AG08396 (cell line): ENCODE measurements at places on chromosomes 6 and 20.

- DNase-seq, result no peak
These were observed 13.4 kb downstream of the BAG6 start for GRCh38 chr6:31639043-31639442.

- no peak for DNase-seq
These were observed 75.8 kb upstream of the E2F3 start for GRCh38 chr6:20325641-20326421.

GRCh38 chr6:143517447-143517773 lies 5.9 kb upstream of the FUCA2 start:
- DNase-seq, result no peak

- DNase-seq, result no peak
These were observed 427.4 kb upstream of the JAG1 start for GRCh38 chr20:11101243-11101642.

DNA sequence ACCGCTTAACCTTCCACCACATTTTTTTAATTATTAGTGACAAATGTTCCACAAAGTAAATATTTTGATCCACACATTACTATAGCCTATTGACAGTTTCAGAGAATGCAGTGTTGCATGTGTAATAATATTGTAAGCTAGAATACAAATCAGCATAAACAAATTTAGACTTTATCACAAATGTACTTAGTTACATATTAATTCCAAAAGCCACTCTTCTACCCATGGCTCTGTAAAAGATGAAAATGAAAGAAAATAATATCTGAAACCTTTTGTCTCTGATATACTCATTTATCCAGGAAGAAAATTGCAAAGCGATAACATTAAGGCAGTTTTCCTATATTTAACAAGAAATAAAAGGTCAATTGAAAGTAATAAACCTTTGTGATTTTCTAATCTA lies 954.0 kb upstream of the MAN1A1 start:
- DNase-seq, result no peak

DNA sequence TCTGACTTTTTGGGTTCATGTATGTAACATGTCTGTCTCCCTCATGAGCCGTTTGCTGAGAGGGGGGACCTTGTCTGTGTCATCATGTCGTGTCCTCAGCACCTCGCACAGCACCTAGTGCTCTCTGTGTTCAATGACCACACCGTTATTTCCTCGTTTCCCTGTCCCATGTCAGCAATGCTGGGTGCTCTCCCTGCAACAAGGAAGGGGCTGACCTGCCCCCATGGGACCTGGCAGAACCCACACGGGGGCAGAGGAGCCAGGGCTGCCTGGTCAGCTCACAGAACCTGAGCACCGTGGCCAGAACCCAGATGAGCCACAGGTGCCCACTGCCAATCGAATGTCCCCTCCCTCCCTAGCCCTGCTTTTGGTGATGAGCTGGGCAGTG lies 7.3 kb downstream of the ADA start:
- DNase-seq, result no peak

GRCh38 chr6:159064477-159064876 lies 19.7 kb upstream of the TAGAP start:
- DNase-seq, result no peak

- peak; percentile 76 for DNase-seq
These were observed 17.1 kb downstream of the IRF4 start for GRCh38 chr6:408599-409102.

- no peak for DNase-seq
These were observed 6.0 kb upstream of the VEGFA start for GRCh38 chr6:43763812-43764522.

- DNase-seq, result no peak
These were observed 58.4 kb downstream of the ADNP start for GRCh38 chr20:50872560-50873425.

DNA sequence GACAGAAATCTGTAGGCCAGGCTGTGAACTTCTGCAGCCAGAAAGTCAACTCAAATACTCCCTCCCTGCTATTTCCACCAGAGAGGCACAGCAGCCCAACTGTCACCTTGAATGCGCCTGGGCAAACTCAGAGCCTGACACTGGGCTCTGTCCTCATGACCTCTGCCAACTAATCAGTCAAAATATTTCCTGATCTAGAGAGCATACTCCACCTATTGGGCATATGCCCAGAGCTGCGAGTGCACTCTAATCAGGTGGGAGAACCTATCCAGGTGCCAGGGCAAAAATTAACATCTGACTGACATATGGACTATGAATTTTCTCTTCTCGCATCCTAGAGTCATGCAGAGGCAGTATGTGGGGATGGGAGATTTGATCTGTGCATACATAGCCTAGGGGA lies 406.3 kb upstream of the RUNX2 start:
- no peak for DNase-seq

- DNase-seq, result no peak
These were observed 120.0 kb downstream of the UTRN start for GRCh38 chr6:144405163-144405562.
